ENCODE measurements at places on chromosomes 7 and 10. TPM values are rescaled to one million over a fixed set of nuclear protein-coding genes. Genes with fewer than 3 reads are reported as not detected.

GRCh38 chr10:84204610-84205009 is 10.3 kb downstream of the CDHR1 start:
- no peak for DNase-seq

DNA sequence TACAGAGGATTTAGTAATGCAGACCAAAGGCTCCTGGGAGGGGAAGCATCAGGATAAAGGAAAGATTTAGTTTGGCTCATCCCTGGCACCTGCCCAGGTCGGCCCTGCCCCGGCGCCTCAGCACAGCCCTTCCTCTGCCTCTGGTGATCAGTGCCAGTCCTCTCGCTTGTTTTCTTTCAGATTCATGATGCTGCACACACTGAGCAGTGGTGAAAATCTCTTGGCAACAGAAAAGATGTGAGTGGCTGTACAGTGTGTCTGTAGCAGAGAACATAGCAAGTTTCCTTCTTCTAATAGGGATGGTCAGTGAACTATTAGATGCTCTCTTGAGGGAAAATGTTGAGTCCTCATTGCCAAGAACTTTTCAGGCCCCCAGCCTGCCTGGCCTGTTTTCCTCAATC is 994.1 kb downstream of the KCNMA1 start:
- DNase-seq = no peak

DNA sequence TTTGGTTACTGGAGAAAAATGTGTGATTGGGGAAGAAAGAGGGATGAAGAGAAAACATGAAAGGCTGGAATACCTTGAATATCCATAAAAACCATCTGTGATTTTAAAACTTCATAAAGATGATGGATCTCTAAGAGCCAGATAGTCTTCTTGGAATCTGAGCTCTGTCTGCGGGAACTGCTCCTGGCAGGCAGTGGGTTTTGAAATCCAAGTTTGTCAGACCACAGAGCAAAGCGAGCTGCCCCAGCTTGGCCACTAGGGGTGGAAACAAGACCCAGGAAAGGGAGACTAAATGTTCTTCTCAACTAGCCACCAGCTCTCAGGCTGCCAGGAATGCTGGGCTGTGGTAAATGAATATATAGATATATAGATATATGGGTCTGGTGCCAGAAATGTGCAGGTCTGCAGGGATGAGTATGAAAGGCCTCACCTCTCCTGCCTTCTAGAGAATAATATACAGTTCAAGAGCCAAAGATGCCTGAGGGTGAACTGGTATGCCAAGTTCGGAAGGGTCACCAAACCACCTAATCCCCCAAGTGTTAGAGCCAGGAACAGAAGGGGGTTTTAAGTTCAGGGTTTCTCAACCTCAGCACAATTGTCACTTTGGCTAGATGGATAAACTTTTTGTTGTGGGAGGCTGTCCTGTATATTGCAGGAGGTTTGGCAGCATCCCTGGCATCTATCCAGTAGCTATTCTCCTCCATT is 208.8 kb downstream of the KCNMA1 start:
- peak; percentile 29 for DNase-seq

DNA sequence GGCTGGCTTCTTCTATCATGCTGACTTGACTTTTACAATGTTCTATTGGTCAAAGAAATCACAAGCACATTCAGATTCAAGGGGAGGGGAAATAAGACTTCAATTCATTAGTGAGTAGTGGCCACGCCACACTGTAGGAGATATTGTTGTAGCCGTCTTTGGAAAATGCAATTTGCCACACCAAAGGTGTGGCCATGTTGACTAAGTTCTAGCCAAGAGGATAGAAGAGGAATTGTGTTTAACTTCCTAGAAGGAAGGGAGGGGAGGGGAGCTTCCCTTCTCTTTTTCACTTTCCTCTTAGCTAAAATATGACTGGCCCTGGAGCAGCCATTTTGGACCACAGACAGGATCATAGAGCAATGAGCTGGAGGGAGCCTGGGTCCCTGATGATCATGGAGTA is 3.4 kb upstream of the PRKAR2B start:
- DNase-seq = no peak

DNA sequence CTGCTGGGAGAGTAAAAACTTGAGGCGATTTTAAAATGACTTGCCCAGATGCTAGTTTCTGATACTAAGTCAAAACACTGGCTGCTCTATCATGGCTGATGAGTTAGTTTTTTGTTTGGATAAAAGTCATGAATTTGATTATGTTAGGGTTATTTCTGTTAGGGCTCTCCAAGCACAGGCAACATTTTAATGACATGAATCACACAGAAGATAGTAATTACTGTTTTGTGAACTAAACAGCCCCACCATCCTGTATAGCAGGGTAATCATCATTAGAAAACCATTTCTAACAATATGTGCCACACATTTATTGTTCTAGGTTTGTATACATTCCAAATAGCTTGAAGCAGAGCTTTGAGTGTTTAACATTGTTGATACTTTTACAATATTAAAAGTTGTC is 750.3 kb downstream of the ANKRD7 start:
- no peak for DNase-seq

The MEIG1 gene
- not detected for total RNA-seq

Measured in HT-29 (cell line).